ENCODE measurements at places on chromosomes 6 and 20.

GRCh38 chr6:145809211-145809610, 5.4 kb downstream of the FBXO30 start:
- no peak for DNase-seq

DNA sequence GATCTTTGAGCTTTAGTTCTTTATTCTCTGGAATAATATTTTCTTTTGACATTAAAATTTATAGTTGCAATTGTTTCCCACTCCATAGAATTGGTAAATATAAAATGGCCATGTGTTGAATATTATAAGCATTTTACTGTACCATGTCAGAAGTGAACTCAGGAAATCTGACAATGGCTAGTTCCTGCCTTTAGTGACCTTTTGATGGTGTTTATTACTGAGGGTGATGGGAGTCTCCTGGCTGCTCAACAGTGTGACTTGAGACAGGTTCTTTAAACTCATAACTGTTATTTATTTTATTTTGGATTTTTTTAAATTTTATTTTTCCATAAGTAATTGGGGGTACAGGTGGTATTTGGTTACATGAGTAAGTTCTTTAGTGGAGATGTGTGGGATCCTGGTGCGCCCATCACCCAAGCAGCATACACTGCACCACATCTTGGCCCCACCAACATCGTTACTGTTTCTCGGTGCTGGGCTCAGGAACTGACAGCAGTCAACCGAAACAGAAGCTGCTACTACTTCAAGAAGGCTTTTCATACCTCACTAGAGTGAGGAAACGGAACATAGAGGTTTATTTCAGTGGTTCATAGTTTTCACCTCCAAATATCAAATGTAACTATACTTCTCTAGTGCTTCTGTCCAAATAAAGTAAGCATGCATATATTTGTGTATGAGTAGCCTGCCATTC, 90.4 kb downstream of the PLEKHG1 start:
- no peak for DNase-seq

DNA sequence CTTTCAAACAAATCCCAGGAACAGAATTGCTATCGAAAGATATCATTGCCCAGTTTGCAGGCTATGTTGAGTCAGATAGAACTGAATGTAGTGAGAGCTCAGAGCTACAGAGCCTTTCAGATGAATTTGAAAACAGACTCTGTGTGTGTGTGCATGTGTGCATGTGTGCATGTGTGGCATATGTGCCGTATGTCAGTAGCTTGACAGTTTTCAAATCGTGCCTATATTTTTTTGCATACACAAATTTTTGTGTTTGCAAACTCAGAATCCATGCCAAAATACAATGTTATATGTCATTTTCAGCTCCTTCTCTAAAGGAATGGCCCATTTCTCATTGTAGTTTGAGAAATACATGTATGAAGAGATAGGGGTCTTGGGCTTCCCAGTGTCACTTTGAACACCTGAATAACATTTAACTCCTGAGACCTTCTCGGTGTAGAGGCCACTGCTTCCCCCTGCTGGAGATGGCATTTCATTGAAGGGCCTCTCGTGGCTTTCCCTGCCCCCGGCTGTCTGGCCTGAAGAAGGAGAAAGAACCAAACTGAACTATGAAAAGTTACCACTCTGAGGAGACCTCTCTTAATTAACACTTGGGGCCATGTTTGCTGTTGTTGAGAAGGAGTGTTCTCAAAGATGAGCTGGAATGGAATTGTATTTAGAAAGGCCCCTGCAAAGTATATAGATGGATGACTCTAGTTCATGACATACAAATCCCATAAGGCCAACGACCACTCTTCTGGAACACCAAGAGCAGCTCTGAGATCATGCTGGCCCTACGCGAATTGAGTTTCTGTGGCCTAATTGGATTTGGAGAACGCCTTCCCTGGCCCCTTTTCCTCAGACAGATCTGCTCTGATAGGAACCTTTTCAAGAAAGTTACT, 58.7 kb downstream of the VAPB start:
- DNase-seq = peak; percentile 64

- DNase-seq = no peak
Observed at GRCh38 chr20:61807471-61808160, 258.1 kb downstream of the TAF4 start.

DNA sequence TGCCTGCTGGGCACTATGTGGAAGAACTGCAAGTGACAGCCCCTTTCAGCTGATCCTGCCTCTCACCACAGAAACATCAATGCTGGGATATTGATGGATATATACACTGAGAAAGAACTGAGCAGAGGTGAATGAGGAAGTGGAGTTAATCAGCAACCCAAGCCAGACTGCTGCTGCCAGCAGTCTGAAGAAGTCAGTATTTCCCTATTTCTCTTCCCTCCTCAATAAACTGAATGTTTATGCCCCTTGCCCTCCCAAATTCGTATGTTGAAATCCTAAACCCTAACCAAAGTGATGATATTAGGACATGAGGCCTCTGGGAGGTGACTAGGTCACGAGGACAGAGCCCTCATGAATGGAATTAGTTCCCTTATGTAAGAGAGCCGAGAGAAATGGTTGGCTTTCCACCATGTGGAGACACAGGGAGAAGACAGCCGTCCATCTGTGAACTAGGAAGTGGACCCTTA, 76.3 kb downstream of the CDK19 start:
- no peak for DNase-seq

- DNase-seq = no peak
Observed at GRCh38 chr6:138038142-138038870, 68.9 kb downstream of the PERP start.

- no peak for DNase-seq
Observed at GRCh38 chr20:25047766-25048165, 10.2 kb downstream of the ACSS1 start.

DNA sequence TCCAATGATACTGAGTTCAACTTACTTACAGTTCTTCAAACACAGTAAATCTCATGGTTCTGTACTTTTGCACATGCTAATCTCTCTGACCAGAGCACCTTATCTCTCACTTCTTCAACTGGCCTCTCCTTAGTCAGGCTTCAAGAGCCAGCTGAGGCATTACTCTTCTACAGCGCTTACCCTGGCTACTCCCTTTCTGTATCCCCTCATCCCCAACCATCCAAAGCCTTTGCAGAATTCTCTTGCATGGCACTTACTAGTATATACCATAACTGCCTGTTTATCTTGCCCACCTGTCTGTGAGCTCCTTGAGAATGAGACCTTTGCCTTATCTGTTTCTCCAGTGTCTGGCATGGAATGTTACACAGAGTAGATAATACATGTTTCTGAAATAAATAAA, 49.2 kb downstream of the SESN1 start:
- no peak for DNase-seq

GRCh38 chr20:58440021-58440767, 51.2 kb downstream of the VAPB start:
- no peak for DNase-seq

DNA sequence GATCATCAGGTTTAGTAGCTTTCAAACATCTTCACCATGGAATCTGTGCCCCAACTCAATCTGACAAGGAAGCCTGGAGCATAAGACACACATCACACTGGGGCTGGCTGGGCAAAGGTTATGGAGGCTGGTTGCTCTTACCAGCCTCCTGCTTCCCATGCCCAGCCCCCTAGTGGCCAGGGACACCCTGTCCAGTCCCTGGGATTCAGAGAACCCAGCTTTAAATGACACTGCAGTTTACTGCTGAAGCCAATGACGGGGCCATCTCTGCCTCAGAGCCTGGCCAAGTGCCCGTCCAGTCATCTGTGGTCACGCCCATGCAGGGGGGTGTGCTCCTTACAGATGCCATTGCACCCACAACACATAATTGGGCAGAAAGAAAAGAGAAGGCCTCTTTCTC, 272.9 kb downstream of the SMOC2 start:
- peak; percentile 44 for DNase-seq

DNA sequence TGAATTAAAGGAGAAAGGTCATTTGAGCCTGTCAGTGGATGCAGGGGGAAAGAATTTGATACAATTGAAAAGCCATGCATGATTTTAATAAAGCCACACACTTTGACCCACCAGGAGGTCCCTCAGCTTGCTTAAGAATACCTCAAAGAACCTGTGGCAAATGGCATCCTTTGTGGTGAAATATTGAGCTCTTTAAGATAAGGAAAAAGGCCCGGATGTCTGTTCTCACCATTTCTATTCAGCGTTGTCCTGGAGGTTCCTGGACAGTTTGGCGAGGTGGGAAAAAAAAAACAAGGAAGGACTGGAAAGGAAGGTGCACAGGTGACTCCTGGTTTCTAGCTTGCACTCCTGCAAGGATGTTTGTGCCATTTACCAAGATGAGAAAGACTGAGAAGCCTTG, 91.0 kb downstream of the TOX2 start:
- no peak for DNase-seq

DNA sequence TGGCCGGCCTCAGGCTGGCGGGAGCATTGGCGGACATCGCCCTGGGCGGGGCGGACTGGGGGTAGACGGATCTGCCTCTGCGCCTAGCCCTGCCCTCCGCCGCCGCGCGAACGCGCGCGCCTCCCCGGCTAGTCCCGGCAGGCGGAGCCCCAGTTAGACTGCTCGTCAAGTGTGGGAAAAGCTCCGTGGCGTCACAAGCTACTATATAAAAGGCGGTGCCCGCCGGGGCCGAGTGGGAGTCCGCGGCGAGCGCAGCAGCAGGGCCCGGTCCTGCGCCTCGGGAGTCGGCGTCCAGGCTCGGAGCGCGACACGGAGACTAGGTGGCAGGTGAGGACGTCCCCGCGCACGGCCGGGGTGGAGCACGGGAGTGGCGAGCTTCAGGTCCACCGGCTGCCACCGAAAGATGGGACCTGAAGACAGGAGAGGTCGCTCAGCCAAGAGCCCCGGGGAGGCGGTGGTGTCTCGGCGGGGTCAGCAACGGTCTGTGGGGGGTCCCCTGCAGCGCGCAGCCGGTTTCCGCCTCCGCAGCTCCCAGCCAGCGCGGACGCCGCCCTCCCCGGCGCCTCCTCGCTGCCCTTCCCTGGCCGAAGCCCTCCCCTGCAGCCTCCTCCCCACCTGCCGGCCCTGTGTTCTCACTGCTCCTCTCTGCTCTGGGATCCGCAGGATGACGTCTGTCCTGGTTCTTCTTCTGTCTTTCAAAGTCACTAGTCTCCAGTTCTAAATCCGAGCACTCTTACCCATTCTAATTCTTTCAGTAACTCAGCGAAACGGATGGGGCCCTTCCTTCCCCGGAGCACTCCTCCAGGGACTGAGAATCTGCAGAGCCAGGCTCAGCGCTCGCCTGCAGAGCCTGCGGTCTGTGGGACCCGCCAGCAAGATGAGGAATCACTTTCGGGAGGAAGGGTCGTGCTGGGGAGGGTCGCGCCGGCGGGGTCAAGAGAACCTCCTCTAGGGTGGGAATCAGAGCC, 4.3 kb upstream of the RIPK1 start:
- DNase-seq = peak; percentile 79

DNA sequence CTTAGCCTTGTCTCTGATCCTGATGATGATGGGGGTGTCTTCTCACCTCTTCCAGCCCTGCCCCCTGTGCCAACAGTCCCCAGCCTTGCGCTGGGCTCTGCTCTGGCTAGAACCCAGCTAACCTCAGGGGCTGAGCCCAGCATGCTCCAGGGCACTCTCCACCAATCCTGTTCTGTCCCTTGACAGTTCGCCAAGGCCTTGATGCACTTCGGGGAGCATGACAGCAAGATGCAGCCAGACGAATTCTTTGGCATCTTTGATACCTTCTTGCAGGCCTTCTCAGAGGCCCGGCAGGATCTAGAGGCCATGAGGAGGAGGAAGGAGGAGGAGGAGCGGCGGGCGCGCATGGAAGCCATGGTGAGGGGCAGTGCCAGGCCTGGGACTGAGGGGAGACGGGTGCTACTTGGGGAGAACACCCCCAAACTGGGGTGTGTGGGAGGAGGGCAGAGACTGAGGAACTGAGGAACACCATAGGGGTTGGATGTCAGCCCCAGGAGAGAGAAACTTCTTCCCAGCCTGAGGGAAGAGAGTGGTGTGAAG, 33.1 kb downstream of the MOCS1 start:
- no peak for DNase-seq

- no peak for DNase-seq
Observed at GRCh38 chr20:61159957-61160686, 91.9 kb upstream of the CDH4 start.

DNA sequence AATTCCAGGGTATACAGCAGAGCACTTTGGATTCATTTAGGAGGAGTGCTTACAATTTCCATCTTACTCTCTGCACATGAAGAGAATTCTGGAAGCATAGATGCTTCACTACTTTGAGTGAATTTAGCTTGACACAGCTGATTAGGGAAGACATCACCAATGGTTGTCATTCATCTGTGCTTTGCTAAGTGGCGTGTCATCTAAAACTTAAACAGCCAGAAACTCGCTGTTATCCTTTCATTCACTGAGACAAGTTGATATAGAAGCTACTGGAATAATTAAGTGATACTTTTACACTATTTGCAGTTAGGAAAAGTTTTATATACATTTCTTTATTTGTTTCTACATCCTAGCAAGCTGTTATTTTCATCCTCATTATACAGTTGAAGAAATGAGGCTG, 635.3 kb upstream of the FLRT3 start:
- DNase-seq = no peak

DNA sequence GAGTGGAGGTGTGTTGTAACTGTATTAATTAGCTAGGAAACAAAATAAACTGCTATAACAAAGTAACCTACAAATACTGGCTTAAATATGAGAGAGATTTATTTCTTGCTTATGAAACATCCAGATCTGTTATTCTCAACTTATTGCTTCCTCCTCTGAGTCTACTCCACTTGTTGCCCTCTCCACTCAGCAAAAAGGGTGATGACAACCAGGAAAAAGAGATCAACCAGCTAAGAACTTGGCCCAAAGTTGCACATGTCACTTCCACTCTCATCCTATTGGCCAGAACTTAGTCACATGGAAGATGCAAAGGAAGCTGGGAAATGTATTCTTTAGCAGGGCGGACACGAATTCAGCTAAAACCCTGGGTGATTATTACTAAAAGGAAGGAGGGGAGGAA, 5.2 kb upstream of the TP53RK start:
- no peak for DNase-seq

GRCh38 chr20:20167698-20168097, 115.4 kb downstream of the CFAP61 start:
- DNase-seq = no peak

DNA sequence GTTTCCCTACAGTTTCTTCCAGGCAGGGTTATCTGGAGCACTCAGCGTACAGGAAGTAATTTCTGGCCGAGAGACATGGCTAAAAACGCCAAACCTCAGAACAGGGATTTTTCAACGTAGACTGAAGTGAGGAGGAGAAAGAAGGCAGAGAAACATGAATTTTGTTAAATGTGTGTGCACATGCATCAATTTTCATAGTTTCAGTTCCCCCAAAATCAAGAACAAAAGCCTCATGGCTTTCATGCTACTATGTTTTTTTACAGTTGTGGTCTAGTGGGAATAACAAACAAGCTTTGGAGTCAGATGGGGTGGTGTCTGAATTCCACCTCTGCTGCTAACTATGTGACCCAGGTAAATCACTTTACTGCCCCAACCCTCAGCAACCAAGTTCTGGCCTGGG, 4.9 kb downstream of the TOMM34 start:
- no peak for DNase-seq

GRCh38 chr20:48064929-48065328, 279.6 kb upstream of the SULF2 start:
- no peak for DNase-seq

GRCh38 chr20:2521369-2522305, 12.9 kb upstream of the ZNF343 start:
- DNase-seq = peak; percentile 59

Measured in HEK293T (cell line).